ENCODE measurements at places on chromosomes 11 and 22.

DNA sequence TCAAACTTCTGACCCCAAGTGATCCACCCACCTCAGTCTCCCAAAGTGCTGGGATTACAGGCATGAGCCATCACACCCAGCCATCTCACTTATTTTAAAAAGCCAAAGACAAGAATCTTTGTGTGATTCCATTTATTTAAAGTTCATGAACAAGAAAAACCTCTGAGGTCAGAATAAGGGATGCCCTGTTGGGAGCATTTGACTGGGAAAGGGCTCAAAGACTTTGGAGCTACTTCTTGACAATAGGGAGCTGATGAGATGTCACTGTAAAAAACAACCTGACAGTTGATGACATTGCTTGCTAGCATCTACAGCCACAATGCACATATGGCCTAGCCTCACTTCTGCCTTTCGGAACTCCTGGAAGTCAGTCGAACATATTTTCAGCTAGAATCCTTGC lies 5.1 kb upstream of the ZNF280B start:
- DNase-seq = no peak

DNA sequence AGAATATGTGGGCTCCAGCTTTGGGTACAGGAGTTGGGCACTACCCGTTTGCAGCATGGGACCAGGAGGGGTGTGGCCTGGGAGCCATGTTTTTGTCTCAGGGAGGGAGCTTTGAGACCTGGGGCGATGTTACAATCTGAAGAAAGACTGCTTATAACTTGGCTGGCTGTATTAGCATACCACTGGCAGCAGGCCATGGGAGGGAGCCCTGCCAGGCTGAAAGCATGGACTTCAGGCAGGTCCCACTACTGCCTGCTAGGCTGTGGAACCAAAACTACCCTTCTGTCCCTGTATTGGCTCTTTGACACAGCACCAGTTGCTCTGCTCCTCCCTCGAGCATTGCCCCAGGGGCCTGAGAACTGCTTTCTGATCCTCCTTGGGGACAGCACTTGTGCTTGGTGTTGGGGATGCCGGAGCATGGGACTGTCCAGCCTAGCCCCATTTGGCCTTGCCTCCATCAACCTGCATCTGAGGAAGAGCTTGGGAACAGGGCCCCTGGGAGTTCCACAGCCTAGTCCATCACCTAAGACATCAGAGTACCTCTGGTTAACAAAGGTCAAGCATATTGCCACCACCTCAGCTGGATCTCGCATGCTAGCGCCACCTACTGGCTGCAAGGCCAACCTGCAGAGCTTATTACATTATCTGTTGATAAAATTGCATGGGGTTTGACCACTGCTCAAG lies 217.4 kb downstream of the SBF2 start:
- DNase-seq = peak; percentile 7

- no peak for DNase-seq
Observed at GRCh38 chr11:41955635-41956400, 496.4 kb upstream of the LRRC4C start.

DNA sequence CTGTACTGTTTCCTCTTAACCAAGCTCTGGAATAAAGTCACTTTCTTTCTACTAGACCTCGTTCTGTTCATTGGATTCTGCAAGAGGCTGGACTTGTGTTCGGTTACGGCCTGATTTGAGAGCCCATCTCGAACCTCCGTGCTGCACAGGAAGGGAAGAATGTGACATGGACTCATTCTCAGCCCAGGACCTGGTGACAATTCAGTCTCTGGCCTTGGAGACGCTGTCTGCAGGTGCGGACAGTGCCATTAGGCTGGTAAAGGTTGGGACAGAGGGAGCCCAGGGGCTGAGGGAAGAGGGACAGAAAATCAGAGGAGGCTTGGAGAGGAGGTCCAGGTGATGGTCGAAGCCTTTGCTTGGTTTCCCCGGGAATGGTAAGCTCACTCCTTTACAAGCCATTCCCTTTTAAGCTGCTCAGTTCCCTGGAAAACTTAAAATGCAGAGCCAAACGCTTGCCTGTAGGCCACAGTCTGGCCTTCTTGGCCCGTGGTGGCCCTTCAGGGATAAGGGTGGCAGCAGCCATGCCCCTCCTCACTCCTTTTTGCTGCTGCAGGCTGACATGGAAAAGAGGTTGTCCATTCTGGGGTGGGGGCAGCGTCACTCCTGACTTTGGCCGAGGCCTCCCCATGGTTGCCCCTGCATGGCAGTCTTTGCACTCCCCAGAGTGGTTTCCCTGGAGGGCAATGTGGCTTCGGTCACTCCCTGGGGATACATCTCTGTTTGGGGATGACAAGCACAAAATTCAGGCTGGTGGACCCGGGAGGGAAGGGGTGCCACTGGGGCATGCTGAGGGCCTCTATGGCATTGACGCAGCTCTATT lies 52.3 kb downstream of the SHISAL1 start:
- no peak for DNase-seq

DNA sequence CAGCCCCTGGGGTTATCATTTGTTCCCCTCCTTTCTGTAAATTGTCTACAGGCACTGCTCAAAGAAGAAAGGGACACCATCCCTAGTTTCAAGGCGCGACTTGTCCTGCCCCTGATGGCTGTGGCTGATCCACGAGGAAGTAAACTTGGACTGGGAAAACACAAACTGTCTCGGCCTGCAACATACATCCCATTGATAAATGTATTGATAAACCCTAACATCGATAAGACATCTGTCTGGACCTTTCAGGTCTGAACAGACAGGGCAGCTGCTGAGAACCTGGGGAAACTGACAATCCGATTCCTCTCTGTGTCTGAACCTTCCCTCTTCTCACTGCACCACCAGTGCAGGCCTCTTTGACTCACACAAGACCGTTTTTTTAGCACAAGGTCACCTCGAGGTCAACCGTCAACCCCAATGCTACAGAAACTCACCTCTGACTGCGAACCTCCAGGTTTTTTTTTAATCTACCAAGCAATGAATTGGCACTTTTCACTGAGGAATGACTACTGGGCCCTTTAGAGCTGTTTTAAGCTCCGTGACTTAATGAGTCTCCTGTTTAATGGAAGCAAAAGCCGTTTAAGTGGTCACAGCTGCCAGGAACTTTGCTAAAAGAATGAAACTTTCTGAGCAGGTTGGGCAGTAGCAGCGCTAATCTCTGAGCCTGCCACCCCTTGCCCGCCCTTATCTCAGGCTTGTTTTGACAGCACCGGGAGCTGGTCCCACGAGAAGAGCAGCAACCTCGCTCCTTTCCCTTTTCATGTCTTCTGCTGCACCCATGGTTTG lies 203.8 kb upstream of the TMEM45B start:
- no peak for DNase-seq

- peak; percentile 30 for DNase-seq
Observed at GRCh38 chr11:60455531-60456042, at the start of gene MS4A1. TSS of gene MS4A1 (plus strand) at chr11:60455847. CDS start at chr11:60462375, 6,528 bp downstream.

GRCh38 chr11:91778758-91779157 lies 445.9 kb upstream of the FAT3 start:
- no peak for DNase-seq

GRCh38 chr11:122847466-122847865 lies 9.2 kb downstream of the CRTAM start:
- DNase-seq = no peak
